Right forelimb (tissue), 1 donor: ENCODE measurements at places on chromosomes 6 and 20.

DNA sequence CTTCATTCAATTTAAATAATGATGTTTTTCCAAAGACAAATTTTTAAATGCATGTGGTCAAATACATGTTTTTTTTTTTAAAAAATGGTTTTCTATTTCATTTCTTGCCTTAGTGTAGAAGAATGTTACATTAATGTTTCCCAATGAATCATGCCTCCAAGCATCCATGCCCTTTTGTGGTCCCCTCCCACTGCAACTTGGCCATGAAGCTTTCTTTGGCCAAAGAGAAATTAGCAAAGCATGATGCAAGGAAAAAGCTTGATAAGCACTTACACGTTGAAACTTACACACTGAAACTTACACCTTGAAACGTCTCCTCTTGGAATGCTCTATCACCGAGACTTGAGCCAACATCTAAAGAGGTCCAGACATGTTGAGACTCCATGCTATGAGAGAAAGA, 93.0 kb upstream of the ELOVL5 start:
- no peak for DNase-seq

DNA sequence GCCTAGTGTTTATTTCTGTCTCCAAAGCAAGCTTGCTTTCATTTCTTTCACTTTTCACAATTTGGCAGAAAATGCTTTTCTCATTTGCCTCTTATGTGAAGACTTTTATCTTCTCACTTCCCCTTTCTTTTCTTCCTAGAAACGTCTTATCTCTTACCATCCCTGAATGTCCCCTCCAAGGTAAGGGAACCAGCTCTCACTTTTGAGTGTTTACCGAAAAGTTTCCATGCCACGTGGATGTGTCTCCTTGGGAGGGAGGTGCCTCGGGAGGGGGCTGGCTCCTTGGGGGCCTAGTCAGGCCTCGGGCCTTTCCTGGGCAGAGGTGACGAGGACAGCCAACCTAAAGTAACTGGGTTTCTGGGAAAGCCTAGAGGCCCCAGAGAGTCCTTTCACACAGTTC, 127.4 kb downstream of the CD24 start:
- no peak for DNase-seq

GRCh38 chr20:24441661-24442060, 27.8 kb upstream of the SYNDIG1 start:
- no peak for DNase-seq

- no peak for DNase-seq
These were observed 184.1 kb downstream of the SLC24A3 start for GRCh38 chr20:19396460-19397081.

DNA sequence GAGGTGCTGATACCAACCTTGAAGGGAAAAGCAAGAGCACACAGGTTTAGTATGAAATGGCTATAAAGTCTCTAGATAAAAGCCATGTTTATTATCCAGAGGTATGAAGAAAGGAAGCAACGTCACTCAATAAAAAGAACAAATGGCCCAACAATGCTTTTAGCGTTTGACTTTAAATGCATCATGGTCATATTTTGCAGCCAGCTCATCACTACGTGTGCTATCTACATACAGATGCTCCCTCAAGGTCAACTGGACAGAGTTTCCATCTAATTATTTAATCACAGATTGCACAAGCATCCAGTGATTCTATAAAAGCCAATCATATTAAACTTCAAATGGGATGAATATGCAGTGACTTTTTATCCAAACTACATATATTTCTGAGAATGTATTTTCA, 127.6 kb upstream of the SYNDIG1 start:
- DNase-seq: no peak

- no peak for DNase-seq
These were observed 90.5 kb upstream of the LY86 start for GRCh38 chr6:6497976-6498375.

DNA sequence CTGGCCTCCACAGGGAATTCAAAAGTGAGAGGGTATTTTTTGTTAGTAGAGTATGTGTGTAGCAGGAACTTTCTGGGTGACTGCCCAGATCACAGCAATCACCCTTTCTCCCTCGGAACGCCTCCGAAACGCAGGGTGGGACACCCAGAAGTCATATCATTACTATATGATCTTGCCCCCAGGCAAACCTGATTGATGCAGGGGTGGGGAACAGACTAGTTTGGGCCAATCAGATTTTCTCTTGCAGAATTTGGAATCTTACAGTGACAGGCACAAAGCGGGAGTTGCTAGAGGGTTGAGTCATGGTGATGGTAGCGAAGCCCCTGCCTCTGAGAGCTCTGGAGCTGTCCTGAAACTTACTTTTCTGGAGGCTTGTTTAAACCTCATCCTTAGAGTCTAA, 16.5 kb upstream of the RPN2 start:
- DNase-seq: no peak

DNA sequence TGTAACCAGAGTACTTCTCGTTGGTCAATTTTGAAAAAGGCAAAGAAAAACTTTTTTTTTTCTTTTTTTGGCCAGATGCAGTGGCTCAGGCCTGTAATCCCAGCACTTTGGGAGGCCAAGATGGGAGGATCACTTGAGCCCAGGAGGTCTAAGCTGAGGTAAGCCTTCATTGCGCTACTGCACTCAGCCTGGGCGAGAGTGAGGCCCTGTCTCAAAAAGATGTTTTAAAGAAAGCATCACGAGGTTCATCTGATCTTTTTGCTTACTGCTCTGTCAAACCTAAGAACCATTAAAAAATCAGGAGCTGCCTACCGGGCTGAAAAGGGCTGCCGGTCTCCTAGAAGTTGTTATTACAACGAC, 607 bp downstream of the LYRM2 start:
- DNase-seq: no peak

DNA sequence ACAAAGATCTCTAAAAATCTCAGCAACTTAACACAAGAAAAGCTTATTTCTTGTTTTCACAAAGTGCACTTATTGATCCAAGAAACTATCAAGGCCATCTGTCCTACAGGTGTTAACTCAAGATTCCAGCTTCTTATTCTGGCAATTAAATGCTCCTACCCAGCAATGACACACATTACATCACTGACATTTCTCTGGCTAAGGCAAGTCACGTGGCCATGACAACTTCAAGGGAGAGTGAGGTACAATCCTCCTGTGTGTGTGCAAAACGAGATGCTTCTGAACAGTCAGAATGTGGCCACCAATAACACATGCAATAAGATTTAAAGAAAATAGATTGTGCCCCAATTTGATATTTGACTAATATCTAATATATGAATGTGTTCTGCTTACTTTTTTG, 169.3 kb upstream of the BTBD3 start:
- DNase-seq: no peak

DNA sequence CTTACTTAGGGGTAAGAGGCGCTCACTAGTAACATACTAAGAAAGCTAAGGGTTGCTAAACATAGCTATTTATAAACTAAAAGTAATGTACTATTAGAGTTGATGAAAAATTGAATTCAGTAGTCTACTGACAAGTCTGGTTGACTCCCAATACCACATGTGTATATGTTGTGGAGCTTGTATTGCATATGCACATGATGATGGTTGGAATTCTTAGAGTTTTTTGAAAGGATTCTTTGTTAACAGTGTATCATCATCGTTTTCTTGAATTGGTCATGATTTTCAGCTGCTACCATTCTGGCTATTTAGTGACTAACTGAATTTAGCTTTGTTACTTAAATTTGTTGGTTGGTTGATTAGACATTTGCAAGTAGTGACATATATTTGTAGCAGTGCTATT, 27.2 kb downstream of the ABRACL start:
- DNase-seq: no peak

GRCh38 chr20:53298911-53299310, 294.7 kb downstream of the ZNF217 start:
- DNase-seq: no peak

DNA sequence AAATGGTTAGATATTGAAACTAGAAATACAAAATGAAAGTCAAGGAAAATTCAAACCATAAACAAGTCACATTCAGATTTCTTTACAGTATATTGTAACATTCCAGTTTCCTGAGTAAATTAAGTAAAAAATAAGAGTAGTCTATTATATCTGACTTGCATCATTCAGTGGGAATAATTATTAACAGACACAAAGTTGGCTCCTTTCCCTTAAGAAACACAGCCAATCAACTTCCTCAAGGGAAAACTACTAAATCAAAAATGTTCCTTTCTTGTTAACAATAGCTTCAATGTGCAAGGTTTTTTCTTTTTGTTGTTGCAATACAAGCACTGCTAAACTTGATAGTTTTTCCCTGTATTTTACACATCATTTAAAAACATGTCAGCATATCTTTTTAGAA, 33.2 kb downstream of the DNAAF9 start:
- DNase-seq: no peak

DNA sequence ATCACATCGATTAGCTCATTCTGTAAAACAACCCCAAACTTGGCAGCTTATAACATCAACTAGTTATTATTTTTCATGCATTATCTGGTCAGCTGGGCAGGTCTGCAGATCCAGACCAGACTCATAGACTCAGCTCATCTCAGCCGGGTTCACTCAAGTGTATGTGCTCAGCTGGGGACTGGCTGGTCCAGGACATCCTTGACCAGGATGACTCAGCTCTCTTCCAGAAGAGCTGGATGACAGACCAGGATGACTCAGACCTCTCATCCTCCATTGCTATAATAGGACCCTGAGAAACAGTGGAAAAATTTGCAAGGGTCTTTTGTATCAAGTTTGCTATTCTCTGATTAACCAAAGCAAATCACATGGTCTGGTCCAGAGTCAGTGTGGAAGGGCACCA, 312.5 kb upstream of the PLCB4 start:
- DNase-seq: no peak
